ENCODE measurements at places on chromosomes 7 and 10. TPM values are rescaled to one million over a fixed set of nuclear protein-coding genes. Genes with fewer than 3 reads are reported as not detected.

Gene SHH
- 4.6 TPM for polyA plus RNA-seq

Gene IKZF1
- polyA plus RNA-seq: 1.8 TPM

Gene ZNF107
- polyA plus RNA-seq: 7.7 TPM

Gene ELFN1
- polyA plus RNA-seq: 14.3 TPM

Gene TEX47
- polyA plus RNA-seq: not detected

GRCh38 chr7:42227541-42227935, 9.5 kb downstream of the GLI3 start:
- no peak for DNase-seq

DNA sequence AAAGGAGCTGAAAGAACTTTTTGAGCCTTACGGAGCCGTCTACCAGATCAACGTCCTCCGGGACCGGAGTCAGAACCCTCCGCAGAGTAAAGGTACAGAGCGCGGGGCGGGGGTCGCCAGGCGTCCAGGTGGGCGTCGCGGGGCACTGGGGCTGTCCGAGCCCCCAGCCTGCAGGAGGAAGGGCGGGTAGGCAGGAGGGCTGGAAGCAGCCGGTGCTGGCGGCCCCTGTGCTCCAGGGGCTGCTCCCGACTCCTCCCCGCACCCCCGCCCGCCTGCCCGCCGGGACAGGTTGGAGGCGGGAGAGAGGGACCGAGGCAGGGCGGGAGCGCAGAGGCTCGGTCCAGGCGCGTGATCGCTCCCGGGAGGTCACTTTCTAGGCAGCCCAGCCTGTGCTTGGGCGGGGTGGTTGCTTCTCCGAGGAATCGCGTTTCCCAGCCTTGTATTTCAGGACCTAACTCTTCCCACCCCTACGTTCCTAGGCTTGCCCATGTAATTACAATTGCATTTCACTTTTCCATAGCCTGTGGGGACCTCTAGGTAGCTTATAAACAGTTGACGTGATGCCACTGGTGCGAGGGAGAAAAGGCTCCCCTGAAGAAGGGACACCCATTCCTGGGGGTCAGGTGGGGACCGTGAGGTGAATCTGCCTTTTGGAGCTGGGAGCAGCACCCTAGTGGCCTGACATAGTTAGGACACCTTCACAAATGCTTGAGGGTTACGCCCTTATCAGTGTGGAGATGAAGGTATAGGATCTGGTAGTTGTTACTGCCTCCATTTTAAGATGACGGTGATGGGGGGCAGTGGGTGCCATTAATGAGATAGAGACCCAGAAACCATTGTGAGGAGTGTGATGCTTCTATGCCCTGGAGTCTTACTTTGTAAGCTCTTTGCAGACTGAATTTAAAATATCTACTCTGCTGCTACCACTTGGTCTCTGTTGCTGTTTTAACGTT, 148.2 kb downstream of the CELF2 start:
- no peak for DNase-seq

- DNase-seq: peak; percentile 58
These were observed 16.4 kb downstream of the FAM241B start for GRCh38 chr10:69646185-69647060.

GRCh38 chr10:104816501-104816900, 175.4 kb downstream of the SORCS3 start:
- no peak for DNase-seq

DNA sequence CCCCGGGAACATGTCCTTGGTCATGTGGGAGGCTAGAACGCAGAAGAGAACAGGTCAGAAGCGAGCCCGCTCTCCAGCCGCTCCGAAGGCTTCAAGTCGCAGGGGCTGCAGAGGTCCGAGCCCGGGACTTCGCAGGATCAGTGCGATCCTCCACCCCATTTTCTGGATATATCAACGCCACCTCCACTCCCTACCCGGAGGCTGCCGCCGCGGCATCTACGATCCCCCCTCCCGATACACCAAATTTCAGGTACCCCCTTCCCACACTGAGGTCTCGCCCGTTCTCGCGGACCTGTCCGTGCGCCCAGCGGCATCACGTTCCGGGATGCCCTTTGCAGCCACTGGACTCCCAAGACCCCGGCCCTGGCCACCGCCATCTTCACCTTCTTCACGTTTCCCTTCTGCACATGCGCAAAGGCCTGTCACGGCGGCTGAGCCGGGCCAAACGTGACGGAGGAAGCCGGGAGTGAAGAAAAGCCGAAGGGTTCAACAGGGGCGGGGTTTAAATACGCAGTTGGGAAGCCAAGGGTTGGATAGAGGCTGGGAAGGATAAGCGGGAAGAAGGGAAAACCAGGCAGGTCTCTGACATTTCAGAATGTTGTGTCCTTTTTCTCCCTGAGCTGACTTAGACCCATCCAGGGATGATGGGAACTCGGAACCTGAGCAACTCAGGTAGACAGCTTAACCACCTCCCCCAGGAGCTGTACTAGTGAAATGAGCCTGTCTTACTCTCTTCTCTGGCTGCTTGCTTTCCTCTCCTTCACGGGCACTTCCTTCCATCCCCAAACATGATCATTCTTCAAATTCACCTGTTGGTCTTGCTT, at the start of gene NDUFB8:
Gene NDUFB8 (minus strand): TSS at position 397 of the 824 bp plus-strand sequence. CDS start 20 bp downstream, at position 377.
- peak; percentile 92 for DNase-seq

DNA sequence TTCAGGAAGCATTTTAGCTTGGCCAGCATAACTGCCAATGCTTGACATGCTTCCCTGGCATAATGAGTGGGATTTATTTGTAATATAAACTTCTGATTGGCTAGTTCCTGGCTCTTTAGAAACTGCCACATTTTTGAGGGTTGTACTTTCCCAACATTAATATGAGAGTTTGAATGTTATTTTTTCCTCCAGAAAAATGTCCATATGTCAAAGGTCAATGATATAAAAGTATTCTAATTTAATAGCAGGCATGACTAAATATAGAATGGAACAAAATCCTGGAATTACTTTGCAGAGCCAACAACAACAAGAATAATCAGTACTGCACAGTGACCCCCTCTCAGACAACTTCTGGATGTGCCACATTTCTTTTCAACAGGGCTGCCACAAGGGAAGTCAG, 352.6 kb downstream of the PRPF18 start:
- no peak for DNase-seq

- DNase-seq: peak; percentile 81
These were observed at the start of the genes ACTR3C and LRRC61 for GRCh38 chr7:150322833-150323681. Gene ACTR3C, minus strand, starts transcription at chr7:150323545. Its CDS starts 28,249 bp downstream, at chr7:150295296. Gene LRRC61, plus strand, starts transcription at chr7:150323355. Its CDS starts 13,507 bp downstream, at chr7:150336862.

- DNase-seq: no peak
These were observed 47.9 kb downstream of the PWWP2B start for GRCh38 chr10:132444877-132445351.

GRCh38 chr10:125060826-125061556, 99.4 kb downstream of the CTBP2 start:
- DNase-seq: peak; percentile 83

GRCh38 chr7:45151131-45151684, 6.4 kb upstream of the RAMP3 start:
- no peak for DNase-seq

GRCh38 chr7:103346396-103346795, 1.0 kb upstream of the PSMC2 start:
- no peak for DNase-seq

DNA sequence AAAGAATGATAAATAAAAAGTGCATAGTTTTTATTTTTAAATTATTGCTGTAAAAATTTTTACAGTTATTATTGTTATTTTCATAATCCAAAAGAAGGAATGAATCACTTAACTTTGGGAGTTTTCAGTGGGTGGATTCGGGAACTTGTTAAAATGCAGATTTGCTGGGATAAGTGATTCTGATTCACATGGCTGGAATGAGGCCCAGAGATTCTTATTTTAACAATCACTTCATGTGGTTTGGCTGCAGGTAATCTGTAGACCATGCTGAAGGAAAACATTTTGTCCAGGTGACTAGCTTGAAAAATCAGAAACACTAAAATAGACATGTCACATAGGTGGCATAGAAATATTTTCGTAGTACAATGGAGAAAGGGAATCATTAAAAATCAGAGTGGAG, 13.9 kb downstream of the CROT start:
- DNase-seq: no peak

DNA sequence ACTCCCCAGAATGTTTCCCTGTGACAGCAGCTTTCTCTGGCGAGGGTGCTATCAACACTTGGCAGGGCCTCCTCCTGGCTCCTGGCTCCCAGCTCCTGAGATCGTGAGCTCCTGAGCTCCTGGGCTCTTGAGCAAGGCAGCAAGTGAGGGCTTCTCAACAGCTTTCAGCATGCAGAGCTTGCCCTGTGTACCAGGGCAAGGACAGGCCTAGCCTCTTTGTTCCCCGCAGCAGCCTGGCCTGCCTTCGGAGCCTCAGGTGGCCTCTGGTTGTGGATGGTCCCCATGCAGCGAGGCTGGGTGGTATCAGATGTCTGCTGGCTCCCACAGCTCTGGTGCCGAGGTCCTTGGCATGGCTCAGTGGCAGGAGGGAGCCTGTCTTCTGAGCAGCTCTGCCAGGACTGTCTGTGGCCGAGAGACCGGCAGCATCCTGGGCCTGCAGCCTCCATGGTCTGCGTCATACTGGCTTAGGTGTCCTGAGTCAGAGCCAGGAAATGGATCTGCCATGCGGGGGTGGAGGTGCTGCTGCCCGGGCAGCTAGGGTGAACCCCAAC, 44.2 kb downstream of the ZMIZ1 start:
- no peak for DNase-seq

DNA sequence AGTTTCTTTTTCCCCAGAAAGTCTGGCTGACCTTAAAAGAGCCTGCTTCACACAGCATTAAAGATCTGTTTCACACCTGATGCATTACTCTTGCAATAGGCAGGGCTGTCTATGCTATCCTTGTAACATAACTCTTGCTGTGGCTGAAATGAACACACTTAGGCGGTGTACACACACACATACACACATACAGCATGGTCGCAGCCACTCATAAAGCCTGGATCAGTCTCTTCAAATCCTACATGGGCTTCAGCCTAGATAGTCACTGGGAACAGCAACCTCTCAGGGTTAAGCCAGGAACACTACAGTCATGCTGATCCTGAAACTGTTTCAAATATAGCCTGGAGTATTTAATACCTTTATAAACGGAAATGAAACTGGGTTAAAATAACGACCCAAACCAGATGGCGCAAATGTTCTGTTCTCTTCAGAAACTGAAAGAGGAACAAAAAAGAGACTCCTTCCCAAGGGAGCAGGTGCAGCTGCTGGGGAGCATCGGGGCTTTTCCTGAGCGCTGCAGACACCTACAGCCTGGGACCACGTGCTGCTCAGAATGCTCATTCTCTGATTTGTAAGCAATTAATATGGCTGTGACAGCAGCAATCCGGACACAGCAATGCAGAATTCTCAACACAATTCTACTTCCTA, 61.0 kb upstream of the SFMBT2 start:
- DNase-seq: no peak
